ENCODE measurements at places on chromosomes 1 and 21. TPM values are rescaled to one million over a fixed set of nuclear protein-coding genes. Genes with fewer than 3 reads are reported as not detected.

The GJA9 gene
- not detected for total RNA-seq

DNA sequence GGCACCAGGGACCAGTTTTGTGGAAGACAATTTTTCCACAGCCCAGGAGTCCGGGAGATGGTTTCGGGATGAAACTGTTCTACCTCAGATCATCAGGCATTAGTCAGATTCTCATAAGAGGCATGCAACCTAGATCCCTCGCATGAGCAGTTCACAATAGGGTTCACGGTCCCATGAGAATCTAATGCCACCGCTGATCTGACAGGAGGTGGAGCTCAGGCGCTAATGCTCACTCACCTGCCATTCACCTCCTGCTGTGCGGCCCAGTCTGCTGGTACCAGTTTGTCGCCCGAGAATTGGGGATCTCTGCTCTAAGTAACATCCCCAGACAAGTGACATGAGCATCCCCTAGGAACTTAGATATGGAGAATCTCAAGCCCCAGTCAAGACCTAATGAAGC is 180.7 kb downstream of the COQ8A start:
- DNase-seq: no peak
- no peaks in the 10 kb centered on the region for H3K36me3 ChIP-seq
- no peak overlapping the region for H3K27ac ChIP-seq
- no peak overlapping the region for H3K4me3 ChIP-seq

The RBM11 gene
- total RNA-seq: not detected

- DNase-seq: no peak
- no peaks in the 10 kb centered on the region for H3K36me3 ChIP-seq
- peaks cover 30% of the 10 kb centered on the region for H3K27me3 ChIP-seq
- H3K4me3 ChIP-seq: no peak overlapping the region
Observed at GRCh38 chr21:34913811-34914210, 135.3 kb downstream of the RUNX1 start.

GRCh38 chr1:71464016-71464415 is 383.2 kb upstream of the ZRANB2 start:
- H3K27ac ChIP-seq: no peak overlapping the region
- H3K4me3 ChIP-seq: no peak overlapping the region
- no peak for DNase-seq
- H3K36me3 ChIP-seq: no peaks in the 10 kb centered on the region

- H3K27ac ChIP-seq: peak overlapping the region; percentile 44
- H3K4me3 ChIP-seq: no peak overlapping the region
- H3K27me3 ChIP-seq: no peaks in the 10 kb centered on the region
- peaks cover 4% of the 10 kb centered on the region for H3K4me1 ChIP-seq
- H3K36me3 ChIP-seq: no peaks in the 10 kb centered on the region
Observed at GRCh38 chr1:201334325-201335173, 42.9 kb downstream of the TNNT2 start.

GRCh38 chr1:4500441-4500840 is 154.0 kb upstream of the AJAP1 start:
- no peak overlapping the region for H3K4me3 ChIP-seq
- no peak for DNase-seq
- no peak overlapping the region for H3K27ac ChIP-seq
- H3K4me1 ChIP-seq: no peaks in the 10 kb centered on the region
- no peaks in the 10 kb centered on the region for H3K36me3 ChIP-seq
- H3K27me3 ChIP-seq: peaks cover 6% of the 10 kb centered on the region

DNA sequence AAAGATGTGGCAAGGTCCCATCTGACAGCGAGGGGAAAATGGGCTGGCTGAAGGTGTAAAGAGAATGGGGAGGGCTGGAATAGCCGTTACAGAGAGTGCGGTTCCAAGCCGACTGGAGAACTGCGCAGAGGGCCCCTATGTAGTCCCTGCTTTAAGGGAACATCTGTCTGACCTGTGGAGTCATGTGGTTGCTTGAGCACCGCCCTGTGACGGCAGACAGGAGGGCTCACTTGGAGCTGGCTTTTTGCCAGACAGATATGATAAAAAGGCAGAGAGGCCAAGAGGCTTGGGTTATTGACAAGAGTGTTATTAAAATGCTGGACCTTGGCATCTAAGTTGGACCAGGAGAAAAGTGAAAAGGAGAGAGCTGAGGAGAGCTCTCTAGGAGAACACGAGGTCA is 5.9 kb upstream of the PTPRF start:
- H3K4me3 ChIP-seq: no peak overlapping the region
- H3K27me3 ChIP-seq: peaks cover 28% of the 10 kb centered on the region
- no peaks in the 10 kb centered on the region for H3K36me3 ChIP-seq
- H3K27ac ChIP-seq: no peak overlapping the region
- DNase-seq: no peak

DNA sequence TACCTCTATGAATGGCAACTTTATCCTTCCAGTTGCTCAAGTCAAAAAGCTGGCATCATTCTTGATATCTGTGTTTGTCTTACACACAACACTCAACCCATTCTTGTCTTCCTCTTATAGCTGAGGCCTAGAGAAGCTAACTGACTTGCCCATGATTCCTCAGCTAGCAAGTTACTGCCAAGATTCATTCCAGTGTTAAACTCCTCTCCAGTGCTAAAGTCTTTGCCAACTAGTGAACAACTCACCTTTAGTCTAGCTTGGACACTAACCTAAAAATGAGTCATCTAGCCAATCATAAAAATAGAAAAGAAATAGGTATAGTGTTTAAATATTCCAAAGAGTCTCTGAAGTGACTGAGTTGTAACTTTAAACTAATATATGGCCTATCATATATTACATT is 45.6 kb upstream of the RGS2 start:
- H3K27ac ChIP-seq: no peak overlapping the region
- no peak for DNase-seq
- no peak overlapping the region for H3K4me3 ChIP-seq

- H3K27ac ChIP-seq: no peak overlapping the region
- no peaks in the 10 kb centered on the region for H3K4me1 ChIP-seq
- no peak for DNase-seq
- H3K27me3 ChIP-seq: no peaks in the 10 kb centered on the region
- H3K4me3 ChIP-seq: no peak overlapping the region
Observed at GRCh38 chr1:55420929-55421716, 206.0 kb upstream of the USP24 start.

DNA sequence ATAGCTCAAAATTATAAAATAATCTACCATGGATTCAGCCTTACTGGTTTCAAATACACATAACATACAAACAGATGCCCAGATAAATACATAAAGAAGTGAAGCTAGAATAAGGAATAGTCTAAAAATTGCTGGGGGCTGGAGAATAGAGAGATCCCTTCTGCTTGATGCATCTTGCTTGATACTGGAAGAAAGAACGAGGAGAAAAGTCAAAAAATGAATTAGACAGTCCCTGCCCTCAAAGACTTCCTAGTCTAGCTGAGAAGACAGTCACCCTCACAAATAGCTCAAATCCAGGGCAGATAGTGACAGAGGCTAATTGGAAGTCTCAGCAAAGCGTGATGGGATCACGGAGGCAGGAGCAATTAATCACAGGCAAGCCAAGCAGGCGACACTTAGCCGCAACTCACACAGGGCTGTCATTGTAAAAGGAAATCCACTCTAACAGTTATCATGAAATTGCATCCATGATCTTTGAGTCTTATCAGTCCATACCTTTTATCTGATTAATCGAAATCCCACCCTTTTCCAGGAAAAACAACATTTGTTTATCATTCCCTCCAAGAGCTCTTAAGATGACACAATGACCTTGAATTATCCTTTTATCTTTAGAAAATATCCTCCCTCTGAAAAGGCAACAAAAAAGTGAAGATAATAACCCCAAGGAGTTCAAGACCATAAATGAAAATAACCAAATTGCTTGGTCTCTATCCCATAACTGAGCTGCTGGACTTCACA is 59.7 kb upstream of the TIAM1 start:
- no peak overlapping the region for H3K4me3 ChIP-seq
- H3K27ac ChIP-seq: no peak overlapping the region
- no peaks in the 10 kb centered on the region for H3K4me1 ChIP-seq
- no peaks in the 10 kb centered on the region for H3K27me3 ChIP-seq
- DNase-seq: no peak
- no peaks in the 10 kb centered on the region for H3K36me3 ChIP-seq

The CEP350 gene
- total RNA-seq: 44.5 TPM

The CCT8 gene
- 114 TPM for total RNA-seq

- no peak overlapping the region for H3K27ac ChIP-seq
- peaks cover 32% of the 10 kb centered on the region for H3K27me3 ChIP-seq
- H3K36me3 ChIP-seq: no peaks in the 10 kb centered on the region
- no peak for DNase-seq
- H3K4me1 ChIP-seq: no peaks in the 10 kb centered on the region
- peak overlapping the region; percentile 30 for H3K4me3 ChIP-seq
Observed at GRCh38 chr1:32274646-32275340, 17.1 kb upstream of the HDAC1 start.

DNA sequence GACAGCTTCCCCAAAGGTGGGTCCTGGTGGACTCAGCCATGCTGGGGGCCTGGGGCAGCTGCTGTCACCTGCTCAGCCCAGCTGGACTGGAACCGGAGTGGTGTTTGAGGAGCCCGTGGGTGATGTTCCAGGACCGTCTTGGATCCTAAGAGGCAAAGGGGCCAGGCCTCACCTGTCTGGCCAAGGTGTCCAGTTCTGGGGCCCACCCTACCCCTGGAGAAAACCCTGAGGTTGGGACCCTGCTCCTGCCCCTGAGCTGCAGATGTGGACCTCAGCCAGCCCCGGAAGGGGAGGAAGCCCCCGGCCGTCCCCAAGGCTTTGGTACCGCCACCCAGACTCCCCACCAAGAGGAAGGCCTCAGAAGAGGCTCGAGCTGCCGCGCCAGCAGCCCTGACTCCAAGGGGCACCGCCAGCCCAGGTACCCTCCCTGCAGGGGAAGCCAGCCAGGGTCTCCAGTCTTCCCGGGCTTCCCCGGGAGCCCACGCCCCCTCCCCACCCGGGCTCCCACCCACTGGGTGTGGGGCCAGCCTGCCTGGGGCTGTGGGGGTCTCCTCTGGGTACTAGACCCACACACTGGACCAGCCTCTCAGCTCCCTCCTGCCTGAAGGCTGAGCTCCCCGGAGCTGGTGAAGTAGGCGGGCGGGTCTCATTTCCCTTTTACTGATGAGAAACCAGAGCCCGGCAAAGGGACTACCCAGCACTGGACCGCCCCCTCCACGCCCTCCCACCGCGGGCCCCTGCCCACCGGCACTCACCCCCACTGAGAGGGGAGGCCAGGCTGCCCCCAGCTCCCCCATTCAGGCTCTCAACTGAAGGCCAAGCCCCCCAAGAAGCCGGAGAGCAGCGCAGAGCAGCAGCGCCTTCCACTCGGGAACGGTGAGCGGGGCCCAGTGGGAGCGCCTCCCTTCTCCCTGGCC is 1.3 kb downstream of the AIRE start:
- H3K4me1 ChIP-seq: no peaks in the 10 kb centered on the region
- H3K36me3 ChIP-seq: no peaks in the 10 kb centered on the region
- H3K4me3 ChIP-seq: no peak overlapping the region
- no peak overlapping the region for H3K27ac ChIP-seq

The ETNK2 gene
- 4.3 TPM for total RNA-seq

GRCh38 chr21:45954261-45954660 is 27.3 kb upstream of the COL6A1 start:
- H3K27ac ChIP-seq: peak overlapping the region; percentile 32
- no peak overlapping the region for H3K4me3 ChIP-seq
- peaks cover 60% of the 10 kb centered on the region for H3K4me1 ChIP-seq
- no peak for DNase-seq

The MPL gene
- 0.56 TPM for total RNA-seq

DNA sequence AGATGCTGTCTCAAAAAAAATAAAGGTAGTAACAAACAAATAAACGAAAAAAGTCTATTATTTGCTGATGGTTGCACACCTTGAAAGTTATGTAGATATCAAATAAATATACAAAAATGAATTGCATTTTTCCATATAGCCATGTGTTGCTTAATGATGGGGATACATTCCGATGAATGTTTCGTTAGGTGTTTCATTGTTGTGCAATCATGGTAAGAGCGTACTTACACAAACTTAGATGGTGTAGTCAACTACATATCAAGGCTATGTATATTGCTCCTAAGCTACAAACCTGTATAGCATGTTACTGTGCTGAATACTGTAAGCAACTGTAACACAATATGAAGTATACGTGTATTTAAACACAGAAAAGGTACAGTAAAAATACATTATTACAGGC is 34.4 kb downstream of the AHCTF1 start:
- DNase-seq: no peak
- no peaks in the 10 kb centered on the region for H3K4me1 ChIP-seq
- no peaks in the 10 kb centered on the region for H3K27me3 ChIP-seq
- H3K4me3 ChIP-seq: no peak overlapping the region
- H3K27ac ChIP-seq: no peak overlapping the region
- peaks cover 7% of the 10 kb centered on the region for H3K36me3 ChIP-seq

GRCh38 chr1:173330149-173330951 is 123.2 kb upstream of the TNFSF4 start:
- no peak for DNase-seq
- H3K4me1 ChIP-seq: peaks cover 12% of the 10 kb centered on the region
- no peak overlapping the region for H3K4me3 ChIP-seq
- peak overlapping the region; percentile 69 for H3K27ac ChIP-seq
- H3K36me3 ChIP-seq: no peaks in the 10 kb centered on the region

The A3GALT2 gene
- total RNA-seq: 0.25 TPM

GRCh38 chr1:15418806-15419515 is 9.3 kb downstream of the EFHD2 start:
- no peak overlapping the region for H3K27ac ChIP-seq
- DNase-seq: no peak
- no peaks in the 10 kb centered on the region for H3K27me3 ChIP-seq
- H3K4me3 ChIP-seq: no peak overlapping the region
- peaks cover 40% of the 10 kb centered on the region for H3K4me1 ChIP-seq

The NR1I3 gene
- total RNA-seq: not detected

- no peak for DNase-seq
- H3K27me3 ChIP-seq: no peaks in the 10 kb centered on the region
- no peaks in the 10 kb centered on the region for H3K36me3 ChIP-seq
- no peak overlapping the region for H3K27ac ChIP-seq
- no peaks in the 10 kb centered on the region for H3K4me1 ChIP-seq
Observed at GRCh38 chr1:6915999-6916565, 130.8 kb downstream of the CAMTA1 start.

The GPATCH3 gene
- total RNA-seq: 9.1 TPM

The CCDC27 gene
- not detected for total RNA-seq

GRCh38 chr1:80892539-80892938 is 908.2 kb upstream of the ADGRL2 start:
- no peak overlapping the region for H3K27ac ChIP-seq
- no peak overlapping the region for H3K4me3 ChIP-seq
- H3K4me1 ChIP-seq: no peaks in the 10 kb centered on the region
- no peak for DNase-seq

- no peaks in the 10 kb centered on the region for H3K36me3 ChIP-seq
- peaks cover 45% of the 10 kb centered on the region for H3K4me1 ChIP-seq
- H3K4me3 ChIP-seq: peak overlapping the region; percentile 73
- DNase-seq: no peak
Observed at GRCh38 chr1:150875197-150876118, 941 bp downstream of the ARNT start.

- H3K4me1 ChIP-seq: peaks cover 52% of the 10 kb centered on the region
- H3K27ac ChIP-seq: no peak overlapping the region
- H3K36me3 ChIP-seq: no peaks in the 10 kb centered on the region
Observed at GRCh38 chr21:45297329-45297728, 9.6 kb upstream of the POFUT2 start.

All from heart right ventricle (tissue), 16 donors.